Transverse colon (tissue), 4 donors: ENCODE measurements at places on chromosomes 11 and 22. TPM values are rescaled to one million over a fixed set of nuclear protein-coding genes. Genes with fewer than 3 reads are reported as not detected.

Gene LINC01488
- not detected for total RNA-seq

Gene ISX
- 38.3 TPM for total RNA-seq

Gene EMID1
- total RNA-seq, result 53.9 TPM

Gene PTPN5
- total RNA-seq, result not detected

Gene APOBEC3H
- 0.41 TPM for total RNA-seq

Gene NXPE2
- 27.8 TPM for total RNA-seq

Gene OR52I2
- total RNA-seq, result not detected

Gene E2F8
- 0.64 TPM for total RNA-seq

Gene CYTH4
- 26.9 TPM for total RNA-seq

Gene OTOG
- not detected for total RNA-seq

Gene PLAAT5
- not detected for total RNA-seq

DNA sequence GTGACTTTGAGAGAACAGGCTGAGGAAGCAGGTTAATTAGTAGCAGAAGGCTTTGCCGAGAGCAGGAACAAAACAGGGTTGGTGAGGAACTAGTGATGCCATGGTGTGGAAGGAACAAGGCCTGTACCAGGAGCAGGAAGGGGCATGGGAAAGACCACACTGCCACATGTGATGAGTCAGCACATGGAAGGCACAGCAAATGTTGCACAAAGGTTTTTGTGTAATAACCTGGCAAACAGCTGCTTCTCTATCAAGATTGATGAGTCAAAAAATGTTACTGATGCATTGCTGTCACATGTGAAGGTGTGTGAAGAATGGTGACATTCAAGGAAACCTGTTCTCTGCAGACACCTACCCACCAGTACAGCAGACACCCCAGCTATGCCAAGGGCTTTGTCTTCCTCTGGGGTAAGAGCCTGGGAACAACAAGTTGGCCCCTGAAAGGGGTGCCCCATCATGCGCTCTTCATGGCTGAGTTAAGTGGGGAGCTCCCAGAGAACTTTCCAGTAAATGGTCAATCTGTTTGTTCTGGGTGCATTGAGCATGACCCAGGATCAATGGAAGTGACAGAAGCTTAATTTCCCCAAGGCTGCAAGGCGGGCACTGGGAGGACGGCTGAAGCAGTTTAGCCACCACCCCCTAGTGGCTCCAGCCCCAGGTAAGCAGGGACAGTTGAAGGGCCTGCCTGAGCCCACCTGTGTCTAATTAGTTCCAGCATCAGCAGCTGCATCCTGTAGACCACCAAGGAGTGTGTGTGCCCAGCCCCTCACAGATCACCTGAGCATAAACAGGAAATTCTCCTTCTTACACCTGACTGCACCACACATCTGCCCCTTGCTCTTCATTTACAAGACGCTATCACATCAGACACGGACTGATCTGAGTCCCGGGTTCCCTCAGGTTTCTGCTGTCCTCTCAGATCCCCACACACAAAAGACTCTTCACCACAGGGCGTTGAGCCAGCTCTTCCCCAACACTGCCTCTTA is 47.6 kb downstream of the GGTLC2 start:
- DNase-seq, result no peak

DNA sequence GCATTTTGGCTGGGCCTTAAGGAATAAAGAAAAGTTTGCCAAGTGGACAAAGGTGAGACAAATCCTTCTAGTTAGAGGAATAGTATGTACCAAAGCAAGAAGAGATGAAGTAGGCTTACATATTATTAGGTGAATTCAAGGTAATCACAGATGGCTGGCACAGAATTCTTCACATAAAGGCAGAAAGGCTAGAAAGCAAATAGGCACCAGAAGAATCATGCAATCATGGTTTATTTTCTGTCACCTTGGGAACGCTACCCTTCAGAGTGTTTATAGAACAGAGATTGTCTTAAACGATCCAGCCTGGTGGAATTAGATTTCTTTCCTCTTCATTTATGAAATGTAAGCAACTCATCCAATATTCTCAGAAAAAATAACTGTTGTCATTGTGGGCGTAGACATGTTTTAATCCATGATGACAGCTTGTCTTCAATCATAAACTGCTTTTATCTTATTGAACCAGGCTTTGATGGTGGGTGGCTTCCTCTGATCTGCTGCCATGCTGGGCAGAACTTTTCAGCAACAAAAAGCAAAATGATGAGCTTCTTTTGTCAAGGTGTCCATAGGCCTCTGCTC is 49.0 kb upstream of the CSNK2A3 start:
- DNase-seq, result no peak

DNA sequence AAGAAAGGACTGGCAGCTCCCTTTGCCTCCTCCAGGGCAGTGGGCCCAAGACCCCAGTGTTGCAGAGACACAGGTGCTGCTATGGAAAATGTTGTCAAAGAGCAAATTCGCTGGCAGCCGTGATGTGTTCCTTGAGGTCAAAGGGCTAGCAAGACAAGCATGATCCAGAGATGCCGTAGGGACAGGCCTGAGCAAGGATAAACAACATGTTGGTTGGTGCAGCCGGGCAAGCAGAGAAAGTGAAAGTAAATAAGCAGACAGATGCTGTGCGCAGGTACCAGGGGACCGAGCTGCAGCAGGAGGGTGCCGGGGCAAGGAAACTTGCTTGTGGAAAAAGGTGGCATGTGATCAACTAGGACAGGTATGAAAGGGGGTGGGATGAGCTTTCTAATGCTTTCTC is 125.5 kb upstream of the NECTIN1 start:
- DNase-seq, result peak; percentile 29

DNA sequence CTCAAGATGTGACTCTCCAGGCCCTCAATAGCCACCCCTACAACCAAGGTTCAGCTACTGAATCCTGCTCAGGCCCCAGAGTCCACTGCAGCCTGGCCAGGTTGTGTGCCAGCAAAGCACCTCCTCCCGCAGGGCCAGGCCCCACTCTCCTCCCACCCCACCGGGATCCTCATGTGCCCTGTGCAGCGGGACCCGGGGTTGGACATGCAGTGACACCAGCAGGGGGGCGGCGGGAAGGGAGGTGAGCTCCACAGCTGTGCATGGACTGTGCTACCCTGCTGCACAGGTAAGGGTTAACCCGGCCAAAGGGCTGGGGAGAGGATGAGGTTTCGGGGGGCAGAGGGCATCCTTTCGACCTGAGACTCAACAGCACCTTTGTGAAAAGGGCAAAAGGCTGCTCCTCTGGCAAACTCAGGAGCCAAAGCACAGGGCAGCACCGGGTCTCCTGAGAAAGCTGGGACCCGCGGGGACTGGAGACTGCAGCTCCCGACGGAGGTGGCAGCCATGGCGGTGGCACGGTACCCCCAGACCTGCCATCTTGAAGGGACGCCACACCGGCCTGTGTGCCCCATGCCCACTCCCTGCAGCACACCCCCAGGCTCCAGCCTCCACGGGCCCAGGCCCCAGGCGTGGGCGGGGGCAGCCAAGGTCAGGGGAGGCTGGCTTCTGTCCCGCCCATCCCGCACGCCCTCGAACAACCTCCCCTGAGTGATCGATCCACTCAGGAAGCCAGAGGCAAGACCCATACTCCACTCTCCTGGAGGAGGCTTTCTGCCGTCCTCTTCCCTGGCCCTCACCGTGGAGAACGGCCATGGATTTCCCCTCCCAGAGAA is 10.6 kb downstream of the PLXNB2 start:
- DNase-seq, result no peak

- DNase-seq, result no peak
These were observed 16.2 kb downstream of the API5 start for GRCh38 chr11:43327987-43328386.

DNA sequence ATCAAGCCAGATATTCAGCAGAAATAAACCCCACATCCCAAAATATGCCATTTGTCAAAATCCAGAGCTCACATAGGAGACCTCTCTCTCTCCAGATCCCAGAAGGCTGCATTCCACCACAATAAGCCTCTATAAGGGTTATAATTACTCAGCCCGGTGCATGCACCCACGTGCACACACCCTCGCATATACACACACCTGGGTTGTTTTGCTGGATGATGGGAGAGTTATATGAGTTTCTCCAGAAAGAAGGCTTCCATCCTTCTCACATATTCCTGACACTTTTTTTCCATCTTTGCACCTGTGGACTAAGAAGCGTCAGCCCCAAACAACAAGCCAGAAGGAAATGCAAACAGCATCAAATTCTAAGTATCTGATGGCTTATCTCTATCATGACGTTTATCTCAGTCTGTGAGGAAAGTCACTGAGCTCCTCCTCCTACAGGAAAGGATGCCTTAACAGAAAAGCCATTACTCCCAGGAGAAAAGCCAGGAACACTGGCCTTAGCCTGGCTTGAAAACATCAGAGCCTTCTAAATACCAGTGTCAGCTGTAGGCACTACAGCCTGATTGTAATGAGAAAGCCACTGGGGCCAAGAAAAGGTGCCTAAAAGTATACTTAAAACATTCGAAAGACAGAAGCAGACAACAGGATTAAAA is 253.2 kb downstream of the LARGE1 start:
- DNase-seq, result no peak

- no peak for DNase-seq
These were observed 36.6 kb upstream of the NFAM1 start for GRCh38 chr22:42468841-42469240.

DNA sequence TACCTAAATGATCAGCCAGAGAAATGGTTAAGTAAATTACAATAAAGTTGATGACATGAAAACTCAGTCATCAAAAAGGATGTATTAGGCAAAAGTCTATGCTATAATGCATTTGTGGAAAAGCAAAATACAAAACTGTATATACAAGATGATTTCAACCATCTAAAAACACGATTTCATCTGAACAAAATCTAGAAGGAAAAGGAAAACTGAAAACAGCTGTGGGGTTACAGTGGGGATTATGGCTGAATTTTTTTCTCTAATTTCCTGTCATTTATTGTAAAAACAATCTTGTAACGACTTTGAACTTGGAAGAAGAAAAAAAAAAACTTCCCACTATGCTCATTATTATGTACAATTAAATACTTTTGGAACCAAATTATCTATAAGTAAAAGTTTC is 30.3 kb downstream of the CHEK2 start:
- DNase-seq, result no peak

GRCh38 chr11:97937501-97937900 is 1083.2 kb upstream of the CNTN5 start:
- no peak for DNase-seq

DNA sequence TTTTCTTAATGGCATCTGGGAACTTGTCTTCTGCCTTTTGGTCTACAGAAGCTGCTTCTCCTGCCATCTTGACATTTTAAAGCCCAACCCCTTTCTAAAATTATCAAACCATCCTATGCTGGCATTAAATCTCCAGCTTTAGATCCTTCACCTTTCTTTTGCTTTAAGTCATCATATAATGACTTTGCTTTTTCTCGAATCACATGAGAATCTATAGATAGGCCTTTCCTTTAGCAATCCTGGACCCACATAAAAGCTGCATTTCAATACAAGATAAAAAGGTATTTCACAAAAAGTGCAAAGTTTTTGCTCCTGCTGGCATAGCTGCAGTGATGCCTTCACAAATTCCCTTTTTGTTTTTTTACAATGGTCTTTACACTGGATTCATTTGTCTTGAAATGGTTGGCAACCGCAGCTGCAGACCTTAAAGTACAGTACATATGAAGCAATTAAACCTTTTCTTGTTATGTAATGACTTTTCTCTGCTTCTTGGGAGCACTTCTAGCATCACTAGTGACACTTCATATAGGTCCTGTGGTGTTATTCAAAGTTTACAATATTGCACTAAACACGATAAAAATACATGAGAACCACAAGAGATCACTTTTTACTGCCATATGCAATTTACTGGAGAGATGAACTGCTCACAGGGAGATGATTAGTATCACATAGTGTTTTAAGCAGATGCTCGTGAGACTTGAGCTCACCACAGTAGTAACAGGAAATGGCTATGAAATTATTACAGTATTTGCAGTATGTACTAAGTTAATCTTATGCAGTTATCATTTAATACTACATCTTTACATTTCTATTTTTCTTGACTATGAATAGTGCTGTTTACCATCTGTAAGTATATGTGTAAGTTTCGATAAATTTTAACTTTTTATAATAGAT is 41.6 kb downstream of the ACER3 start:
- no peak for DNase-seq

- DNase-seq, result no peak
These were observed 6.4 kb downstream of the ANO5 start for GRCh38 chr11:22199243-22199642.

- DNase-seq, result no peak
These were observed 73.8 kb upstream of the SHISAL1 start for GRCh38 chr22:44386386-44387035.

GRCh38 chr11:115202074-115202473 is 302.1 kb downstream of the CADM1 start:
- no peak for DNase-seq

DNA sequence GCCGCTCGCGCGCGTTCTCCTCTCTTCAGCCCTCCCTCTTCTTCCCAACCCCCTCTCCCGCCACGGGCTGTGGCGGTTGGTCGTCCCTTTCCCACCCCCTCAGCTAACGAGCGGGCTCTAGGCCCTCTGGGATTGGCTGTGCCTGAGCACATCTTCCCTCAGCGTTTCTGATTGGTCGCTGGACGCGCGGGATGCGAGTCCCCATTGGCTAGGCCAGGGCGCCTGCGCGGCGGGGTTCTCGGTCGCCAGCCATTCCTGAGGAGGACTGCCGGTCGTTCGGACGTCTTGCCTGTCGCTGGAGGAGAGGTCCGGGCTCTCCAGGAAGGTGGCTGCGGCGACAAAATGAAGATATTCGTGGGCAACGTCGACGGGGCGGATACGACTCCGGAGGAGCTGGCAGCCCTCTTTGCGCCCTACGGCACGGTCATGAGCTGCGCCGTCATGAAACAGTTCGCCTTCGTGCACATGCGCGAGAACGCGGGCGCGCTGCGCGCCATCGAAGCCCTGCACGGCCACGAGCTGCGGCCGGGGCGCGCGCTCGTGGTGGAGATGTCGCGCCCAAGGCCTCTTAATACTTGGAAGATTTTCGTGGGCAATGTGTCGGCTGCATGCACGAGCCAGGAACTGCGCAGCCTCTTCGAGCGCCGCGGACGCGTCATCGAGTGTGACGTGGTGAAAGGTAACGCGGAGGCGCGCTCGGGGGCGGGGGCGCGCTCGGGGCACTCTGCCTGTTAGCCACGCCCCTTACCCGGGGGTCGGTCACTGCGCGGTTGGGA is at the start of gene RBM14:
TSS of gene RBM14 (plus strand) at position 252 of the 776 bp plus-strand sequence. CDS start at position 343, 91 bp downstream.
- DNase-seq, result peak; percentile 99

- DNase-seq, result no peak
These were observed 25.0 kb upstream of the EED start for GRCh38 chr11:86219311-86220193.

- no peak for DNase-seq
These were observed 74.0 kb upstream of the PHF21B start for GRCh38 chr22:45083659-45084305.

DNA sequence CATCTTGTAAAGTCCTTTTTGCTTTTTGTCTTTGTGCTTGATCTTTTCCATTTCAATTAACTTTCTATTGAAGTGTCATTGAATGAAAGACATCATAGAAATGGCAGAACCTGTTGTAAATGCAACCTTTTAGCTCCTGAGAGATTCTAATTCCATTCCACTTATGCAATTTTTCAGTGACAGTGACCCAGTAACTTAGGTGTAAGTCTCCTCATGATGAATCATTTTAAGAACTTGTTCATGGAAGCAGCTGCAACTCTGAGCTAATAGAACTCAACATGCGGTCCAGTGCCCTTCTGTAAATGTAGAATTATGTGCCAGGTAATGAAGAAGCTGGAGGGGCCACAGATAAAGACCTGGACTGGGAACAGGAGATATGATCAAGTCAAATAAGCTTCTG is 398.3 kb upstream of the SYN3 start:
- no peak for DNase-seq

- no peak for DNase-seq
These were observed 25.0 kb upstream of the PHLDA2 start for GRCh38 chr11:2954263-2954662.
